Right renal pelvis (tissue), 4 donors: ENCODE measurements at places on chromosomes 11 and 22.

GRCh38 chr11:46298699-46299433 lies 21.4 kb downstream of the CREB3L1 start:
- no peak for DNase-seq

DNA sequence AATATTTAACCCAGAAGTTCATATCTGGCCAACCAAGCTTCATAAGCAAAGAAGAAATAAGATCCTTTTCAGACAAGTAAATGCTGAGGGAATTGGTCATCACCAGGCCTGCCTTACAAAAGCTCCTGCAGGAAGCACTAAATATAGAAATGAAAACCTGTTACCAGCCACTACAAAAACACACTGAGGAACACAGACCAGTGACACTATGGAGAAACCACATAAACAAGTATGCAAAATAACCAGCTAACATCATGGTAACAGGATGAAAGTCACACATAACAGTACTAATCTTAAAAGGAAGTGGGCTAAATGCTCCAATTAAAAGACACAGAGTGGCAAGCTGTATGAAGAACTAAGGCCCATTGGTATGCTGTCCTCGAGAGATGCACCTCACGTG lies 311.4 kb downstream of the DYNC2H1 start:
- no peak for DNase-seq

GRCh38 chr11:108698844-108699642 lies 34.2 kb downstream of the DDX10 start:
- no peak for DNase-seq

- DNase-seq, result no peak
Measured at GRCh38 chr22:18091478-18091877, 13.7 kb downstream of the PEX26 start.

- no peak for DNase-seq
Measured at GRCh38 chr22:46099740-46100139, 50.6 kb upstream of the PPARA start.

DNA sequence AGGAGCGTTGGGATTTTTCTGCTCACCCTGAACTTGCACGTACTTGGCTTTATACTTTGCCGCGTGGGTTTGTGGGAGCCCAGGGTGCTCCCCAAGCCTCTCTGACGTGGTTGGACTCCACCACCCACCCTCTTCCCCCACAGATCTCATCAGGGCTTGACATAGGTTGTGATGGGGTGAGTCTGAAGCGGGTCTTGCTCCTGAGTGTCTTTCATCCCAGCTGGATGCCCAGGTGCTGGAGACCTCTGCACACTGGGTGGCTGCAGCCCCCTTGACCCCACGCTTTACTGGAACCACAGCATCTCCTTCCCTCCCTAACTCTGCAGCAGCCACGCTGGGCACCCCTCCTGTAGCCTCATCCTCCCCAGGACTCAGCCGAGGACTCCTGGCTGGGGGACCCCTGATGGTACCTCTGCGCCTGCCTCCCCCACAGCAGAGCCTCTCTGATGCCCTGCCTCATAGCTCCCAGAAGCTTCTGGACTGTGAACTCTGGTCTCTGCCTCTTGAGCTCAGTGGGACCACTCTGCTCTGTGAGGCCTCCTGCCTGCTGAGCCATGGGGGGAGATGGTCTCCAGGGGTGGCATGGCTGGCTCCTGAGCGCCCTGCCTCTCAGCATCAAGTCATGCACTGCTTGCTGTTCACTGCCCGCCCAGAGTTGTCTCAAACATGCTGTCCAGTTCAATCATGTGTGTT lies 45.2 kb downstream of the MYEOV start:
- DNase-seq, result no peak

DNA sequence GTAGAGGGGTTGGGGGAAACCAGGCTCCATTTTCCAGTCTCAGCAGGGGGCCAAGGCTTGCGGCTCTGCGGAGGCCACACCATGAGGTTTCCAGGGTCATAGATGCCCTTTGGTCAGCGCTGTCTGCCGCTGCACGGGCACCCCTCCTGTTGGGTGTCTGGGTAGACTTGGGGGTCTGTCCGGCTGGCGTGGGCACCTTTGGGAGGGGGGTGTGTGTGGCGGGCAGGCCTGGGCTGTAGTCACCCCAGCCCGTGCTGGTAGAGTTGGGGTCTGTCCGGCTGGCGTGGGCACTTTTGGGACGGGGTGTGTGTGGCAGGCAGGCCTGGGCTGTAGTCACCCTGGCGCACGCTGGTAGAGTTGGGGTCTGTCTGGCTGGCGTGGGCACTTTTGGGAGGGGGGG lies 18.6 kb downstream of the LSP1 start:
- DNase-seq, result no peak

DNA sequence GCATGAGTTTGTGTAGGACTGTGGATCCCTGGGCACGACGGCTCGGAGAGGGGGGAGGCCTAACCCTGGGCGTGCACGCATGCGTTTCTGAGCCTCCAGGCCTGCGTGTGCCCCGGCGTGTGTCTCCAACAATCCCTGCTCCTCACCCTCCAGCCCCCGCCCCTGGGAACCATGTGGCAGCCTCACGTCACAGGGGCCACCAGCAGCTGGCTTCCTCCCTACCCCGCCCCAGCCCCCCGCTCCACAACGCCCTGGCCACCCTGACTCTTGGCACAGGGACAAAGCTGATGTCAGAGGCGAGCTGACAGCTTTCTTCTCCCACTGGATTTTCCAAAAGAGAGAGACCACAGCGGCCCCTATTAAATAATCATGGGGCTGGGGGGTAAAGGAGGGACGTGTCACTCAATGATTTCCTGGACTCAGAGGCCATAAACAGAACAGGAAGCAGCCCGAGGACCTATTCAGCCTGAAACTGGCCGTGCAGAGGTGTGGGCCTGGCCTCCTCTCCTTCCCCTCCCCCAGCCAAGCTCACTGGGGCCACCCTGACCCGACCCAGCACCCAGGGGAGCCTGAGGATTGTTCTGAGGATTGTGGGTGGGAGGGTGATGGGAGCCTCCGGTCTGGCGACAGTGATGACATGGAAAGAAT lies 6.8 kb upstream of the LIF start:
- peak; percentile 73 for DNase-seq

GRCh38 chr11:11512929-11513328 lies 108.9 kb downstream of the GALNT18 start:
- no peak for DNase-seq

- no peak for DNase-seq
Measured at GRCh38 chr11:57214494-57214893, 22.6 kb downstream of the APLNR start.

- DNase-seq, result no peak
Measured at GRCh38 chr11:13929395-13929891, 33.1 kb upstream of the SPON1 start.

GRCh38 chr22:40258501-40258915 lies 80.8 kb downstream of the TNRC6B start:
- DNase-seq, result no peak

DNA sequence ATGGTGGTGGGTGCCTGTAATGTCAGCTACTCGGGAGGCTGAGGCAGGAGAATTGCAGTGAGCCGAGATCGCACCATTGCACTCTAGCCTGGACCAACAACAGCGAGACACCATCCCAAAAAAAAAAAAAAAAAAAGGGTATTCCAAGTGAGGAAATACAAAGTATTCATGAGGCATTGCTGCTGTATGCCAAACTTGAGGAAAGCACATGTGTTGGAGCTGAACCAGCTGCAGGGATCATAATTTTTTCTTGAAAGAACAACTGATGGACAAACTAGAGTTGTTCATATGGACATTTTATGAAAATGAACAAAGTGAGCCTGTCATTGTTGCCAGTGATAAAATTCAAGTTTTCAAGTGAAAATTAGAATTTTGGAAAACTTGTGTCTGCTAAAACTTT lies 15.8 kb downstream of the MARK2 start:
- no peak for DNase-seq

DNA sequence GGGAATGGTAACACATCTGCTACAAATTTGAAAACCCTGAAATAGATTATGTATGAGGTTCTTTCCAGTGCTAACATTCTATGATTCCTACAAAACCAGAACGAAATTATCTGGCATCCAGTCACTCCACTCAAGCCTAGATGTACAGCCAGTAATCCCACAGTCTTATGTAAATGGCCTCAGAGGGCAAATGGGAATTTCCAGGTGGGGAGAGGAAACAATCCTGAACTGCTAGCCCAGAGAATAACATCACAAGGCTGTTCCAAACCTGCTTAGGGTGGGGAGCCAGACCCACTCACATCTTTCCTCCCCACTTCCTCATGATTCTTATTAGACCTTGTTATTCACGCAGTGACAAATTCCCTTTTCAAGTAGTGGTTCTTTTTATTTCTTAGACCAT lies 3.5 kb downstream of the FIBIN start:
- DNase-seq, result no peak

GRCh38 chr22:50728523-50728931 lies 9.5 kb upstream of the ACR start:
- DNase-seq, result no peak

- DNase-seq, result no peak
Measured at GRCh38 chr11:64208086-64208795, 1.7 kb downstream of the FERMT3 start.

GRCh38 chr22:41461901-41462300 lies 6.6 kb downstream of the PHF5A start:
- DNase-seq, result no peak

- no peak for DNase-seq
Measured at GRCh38 chr11:16881074-16881709, 133.0 kb downstream of the PLEKHA7 start.

GRCh38 chr11:69771466-69771865 lies 3.7 kb downstream of the FGF4 start:
- DNase-seq, result no peak

GRCh38 chr11:75562836-75563484 lies 907 bp downstream of the SERPINH1 start:
- DNase-seq, result no peak

- DNase-seq, result no peak
Measured at GRCh38 chr11:1916986-1917522, 2.4 kb upstream of the TNNT3 start.

DNA sequence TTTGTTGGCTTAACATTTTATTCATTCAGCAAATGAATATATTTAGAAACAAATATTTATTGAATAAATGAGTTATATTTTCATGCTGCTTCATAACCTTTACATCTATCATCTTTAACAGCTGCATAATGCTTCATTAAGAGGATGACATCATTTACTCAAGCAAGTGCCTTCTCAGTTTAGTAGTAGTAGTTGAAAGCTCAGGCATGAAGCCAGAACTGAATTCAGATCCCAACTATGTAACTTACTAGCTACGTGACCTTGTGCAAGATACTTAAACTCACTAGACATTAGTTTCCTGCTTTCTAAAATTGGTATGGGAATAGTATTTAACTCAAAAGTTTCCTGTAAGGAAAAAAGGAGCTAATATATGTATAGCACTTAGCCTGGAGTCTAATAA lies 90.3 kb downstream of the TMPRSS5 start:
- no peak for DNase-seq

DNA sequence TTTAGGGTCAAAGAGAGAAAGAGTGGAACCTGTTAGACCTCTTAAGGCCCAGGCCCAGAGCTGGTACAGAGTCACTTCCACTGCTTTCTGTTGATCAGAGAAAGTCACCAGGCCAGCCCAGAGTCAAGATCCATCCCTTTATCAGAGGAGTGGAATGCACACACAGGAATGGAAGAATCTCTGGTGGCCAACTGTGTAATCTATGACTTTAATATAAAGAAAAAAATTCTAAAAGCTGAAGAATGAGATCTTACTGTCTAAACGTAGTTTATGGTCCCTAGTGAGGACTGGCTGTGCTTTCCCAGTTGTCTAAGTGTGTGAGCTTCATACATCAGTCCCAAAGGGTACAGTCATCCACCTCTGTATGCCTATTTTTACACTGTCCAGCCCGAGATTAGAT lies 51.0 kb downstream of the PPFIBP2 start:
- no peak for DNase-seq

DNA sequence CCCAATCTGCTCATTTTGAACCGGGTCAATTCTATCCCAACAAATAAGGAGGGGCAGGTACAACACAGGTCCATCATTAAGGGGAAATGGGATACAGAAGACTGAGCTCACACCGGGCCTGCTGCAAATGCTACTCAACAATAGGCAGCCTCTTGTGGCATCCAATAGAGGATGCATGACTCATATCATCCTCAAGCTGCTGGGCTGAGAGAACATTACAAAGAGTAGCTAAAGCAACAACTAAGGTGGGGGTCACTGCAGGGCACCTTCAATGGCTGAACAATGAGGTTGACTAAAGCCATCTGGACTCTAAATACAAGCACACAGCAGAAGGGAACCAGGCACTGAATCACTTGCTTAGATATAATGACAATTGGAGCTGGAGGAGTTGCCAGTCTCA lies 130.1 kb upstream of the SYN3 start:
- no peak for DNase-seq

GRCh38 chr11:8760896-8761295 lies 78.3 kb downstream of the RPL27A start:
- DNase-seq, result peak; percentile 35

GRCh38 chr11:111409915-111410314 lies 30.8 kb upstream of the POU2AF1 start:
- no peak for DNase-seq

DNA sequence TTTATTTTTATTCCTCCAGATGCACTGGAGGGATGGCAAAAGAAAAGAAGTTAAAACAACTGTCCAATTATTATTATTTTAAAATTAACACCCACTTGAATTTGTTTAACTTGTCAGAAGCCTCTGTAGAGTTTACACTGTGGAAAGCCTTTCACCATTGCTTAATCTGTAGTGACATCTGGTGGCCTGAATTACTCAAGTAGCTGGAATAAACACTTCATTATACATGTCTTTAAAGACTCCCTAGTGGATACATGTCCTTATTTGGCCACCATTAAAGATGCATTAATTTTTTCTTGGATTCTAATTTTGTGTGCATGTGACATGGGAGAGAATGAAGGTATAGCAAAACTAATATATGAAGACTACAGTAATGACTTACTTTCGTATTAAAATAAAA lies 1496.5 kb downstream of the FAM181B start:
- peak; percentile 53 for DNase-seq

DNA sequence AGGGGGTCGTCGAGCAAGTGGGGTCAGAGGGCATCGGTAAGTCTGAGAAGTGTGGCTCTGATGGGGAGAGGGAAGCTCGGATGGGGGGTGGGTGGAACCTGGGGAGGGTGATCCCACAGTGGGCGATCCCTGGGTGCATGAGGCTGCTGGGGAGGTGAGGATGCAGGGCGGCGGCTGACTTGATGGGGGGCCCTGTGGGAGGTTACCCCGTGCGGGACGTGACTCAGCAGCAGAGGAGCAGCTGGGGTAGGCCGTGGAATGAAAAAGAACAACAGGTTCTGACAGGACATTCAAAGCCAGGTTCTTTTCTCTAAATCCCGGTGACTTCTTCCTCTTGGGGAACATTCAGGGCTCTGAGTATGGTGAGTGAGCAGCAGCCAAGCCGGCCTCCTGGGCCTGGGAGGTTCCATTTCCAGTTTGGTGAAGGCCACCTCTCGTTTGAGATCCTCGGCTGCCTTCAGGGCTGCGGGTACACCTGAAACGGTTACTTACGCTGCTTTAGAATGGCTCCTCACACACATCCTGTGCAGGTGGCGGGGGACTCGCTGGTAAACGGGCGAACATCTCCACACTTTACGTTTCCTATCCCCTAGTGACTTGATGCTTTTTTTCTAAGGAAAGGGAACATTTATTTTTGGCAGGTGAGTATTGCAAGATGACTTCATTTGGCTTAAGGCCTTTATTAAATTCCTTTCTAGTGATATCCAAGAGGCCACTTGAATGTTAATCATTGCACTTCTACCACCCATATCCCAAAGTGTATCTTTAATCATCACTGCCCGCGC lies 278.2 kb downstream of the TBC1D22A start:
- no peak for DNase-seq

- no peak for DNase-seq
Measured at GRCh38 chr11:65474864-65475263, 24.0 kb upstream of the MALAT1 start.
